ENCODE measurements at places on chromosomes 7 and 10.

DNA sequence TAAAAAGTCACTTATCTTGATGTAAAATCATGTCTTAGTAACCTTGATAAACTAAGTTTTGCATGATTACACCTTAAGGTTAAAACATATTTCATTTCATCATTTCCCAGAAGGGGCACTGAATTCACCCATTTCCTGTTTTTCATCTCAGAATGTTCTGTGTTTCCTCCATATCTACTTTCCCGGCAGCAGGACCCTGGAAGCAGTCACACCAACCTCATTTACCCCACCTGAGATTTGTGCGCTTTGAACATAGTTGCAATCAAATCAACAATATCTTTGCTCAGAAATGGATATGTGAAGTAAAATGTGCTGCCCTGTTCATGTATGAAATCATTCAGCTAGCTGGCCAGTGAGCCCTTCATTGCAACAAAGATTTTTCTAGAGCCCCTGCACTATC is 46.8 kb downstream of the IKZF1 start:
- no peak for DNase-seq

DNA sequence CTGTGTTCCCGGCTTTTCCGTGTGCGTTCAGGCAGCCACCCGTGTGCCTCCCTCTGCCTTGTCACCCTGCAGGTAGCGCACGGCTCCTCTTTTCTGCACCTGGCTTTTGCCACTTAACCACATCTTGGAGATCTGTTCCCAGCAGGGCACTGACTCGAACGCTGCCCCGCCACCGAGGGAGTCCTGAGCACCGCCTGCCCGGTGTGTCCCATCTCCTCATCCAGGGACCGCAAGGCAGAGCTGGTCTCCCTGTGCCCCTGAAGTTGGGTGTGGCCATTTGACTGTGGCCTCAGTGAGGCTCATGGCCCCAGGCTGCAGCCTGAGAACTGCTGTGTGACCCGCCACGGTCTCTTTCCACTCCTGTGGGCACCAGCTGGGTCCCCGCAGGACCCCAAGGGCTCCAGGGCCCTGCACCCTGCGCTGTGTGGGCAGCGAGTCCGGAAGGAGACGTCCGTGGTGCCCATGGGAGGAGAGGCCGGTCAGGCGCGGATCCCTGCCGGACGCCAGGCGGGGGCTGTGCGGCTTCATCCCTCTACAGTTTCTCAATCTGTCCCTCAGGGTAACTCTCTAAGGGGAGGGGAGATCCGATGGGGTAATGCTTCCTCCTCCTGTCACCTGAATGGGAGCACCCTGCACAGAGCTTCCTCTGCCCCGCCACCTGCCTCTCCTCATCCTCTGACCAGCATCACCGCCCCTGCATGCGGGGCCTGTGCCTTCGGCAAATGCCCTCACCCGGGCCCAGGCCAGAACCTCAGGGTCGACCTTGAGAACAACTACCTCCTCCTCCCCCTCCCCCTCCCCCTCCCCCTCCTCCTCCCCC is 1.8 kb upstream of the INTS1 start:
- no peak for DNase-seq

DNA sequence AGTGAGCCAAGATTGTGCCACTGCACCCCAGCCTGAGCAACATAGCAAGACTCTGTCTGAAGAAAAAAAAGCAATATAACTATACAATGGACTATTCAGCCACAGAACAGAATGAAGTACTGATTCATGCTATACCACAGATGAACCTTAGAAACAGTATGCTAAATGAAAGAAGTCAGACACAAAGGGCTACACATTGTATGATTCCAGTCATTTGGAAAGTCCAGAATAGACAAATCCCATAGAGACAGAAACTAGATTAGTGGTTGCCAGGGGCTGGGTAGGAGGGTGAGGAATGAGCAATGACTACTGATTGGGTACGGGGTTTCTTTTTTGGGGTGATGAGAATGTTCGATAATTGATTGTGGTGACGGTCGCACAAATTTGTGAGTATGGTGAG is 9.6 kb upstream of the CFAP70 start:
- DNase-seq, result no peak

- DNase-seq, result no peak
Observed at GRCh38 chr10:61804414-61804813, 97.1 kb upstream of the ARID5B start.

DNA sequence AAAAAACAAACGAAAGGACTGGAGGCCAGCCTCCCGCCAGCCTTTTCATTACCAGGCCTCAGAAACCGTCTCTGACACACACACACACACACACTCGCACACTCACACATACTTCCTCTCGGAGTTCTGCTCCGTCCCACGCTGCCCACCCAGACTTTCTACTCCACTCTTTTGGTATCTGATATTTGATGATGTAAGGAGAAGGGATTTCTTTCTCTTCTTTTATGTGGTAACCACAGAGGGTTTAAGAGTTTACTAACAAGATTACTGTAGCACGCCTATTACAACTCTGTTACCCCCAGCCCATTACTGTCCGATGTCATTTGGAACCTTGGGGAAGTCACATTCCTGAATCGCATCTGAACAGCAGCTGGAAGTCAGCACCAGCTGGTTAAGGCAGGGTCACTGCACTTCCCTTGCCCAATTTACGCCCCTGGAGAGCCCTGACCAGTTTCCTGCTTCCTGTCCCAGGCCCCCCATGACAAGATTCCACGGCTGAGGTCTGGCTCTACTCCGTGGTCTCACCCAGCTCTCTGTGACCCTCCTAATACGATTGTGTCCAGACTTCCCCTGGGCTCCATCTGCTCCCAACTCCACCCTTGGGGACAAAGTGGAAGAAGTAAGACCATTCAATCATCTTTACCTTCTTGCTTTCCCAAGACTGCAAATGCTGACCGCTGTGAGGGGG is 1.1 kb downstream of the DENND2A start:
- DNase-seq, result no peak

DNA sequence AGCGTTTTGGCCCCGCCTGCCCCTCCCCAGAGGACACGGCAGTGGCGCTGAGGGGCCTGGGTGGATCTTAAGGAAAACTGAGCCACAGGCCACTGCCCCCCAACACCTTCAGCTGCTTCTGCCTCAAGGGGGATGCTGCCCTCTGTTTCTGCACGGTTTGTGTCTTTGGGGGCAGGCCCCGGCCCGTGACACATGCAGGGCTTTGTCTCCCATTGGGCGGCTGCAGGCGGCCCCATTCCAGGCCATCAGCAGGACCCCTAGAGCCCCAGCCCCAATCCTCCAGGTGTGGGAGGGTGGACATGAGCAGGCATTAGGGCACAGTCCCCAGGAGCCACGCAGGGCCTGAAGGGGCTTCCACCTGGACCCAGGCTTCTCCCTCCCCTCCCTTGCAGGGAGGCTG is 25.3 kb upstream of the PPP2R2D start:
- no peak for DNase-seq

- no peak for DNase-seq
Observed at GRCh38 chr7:114911411-114911810, 10.5 kb upstream of the MDFIC start.

GRCh38 chr10:48821111-48821510 is 118.5 kb downstream of the LRRC18 start:
- no peak for DNase-seq

GRCh38 chr7:42790196-42790595 is 121.7 kb downstream of the C7orf25 start:
- no peak for DNase-seq

DNA sequence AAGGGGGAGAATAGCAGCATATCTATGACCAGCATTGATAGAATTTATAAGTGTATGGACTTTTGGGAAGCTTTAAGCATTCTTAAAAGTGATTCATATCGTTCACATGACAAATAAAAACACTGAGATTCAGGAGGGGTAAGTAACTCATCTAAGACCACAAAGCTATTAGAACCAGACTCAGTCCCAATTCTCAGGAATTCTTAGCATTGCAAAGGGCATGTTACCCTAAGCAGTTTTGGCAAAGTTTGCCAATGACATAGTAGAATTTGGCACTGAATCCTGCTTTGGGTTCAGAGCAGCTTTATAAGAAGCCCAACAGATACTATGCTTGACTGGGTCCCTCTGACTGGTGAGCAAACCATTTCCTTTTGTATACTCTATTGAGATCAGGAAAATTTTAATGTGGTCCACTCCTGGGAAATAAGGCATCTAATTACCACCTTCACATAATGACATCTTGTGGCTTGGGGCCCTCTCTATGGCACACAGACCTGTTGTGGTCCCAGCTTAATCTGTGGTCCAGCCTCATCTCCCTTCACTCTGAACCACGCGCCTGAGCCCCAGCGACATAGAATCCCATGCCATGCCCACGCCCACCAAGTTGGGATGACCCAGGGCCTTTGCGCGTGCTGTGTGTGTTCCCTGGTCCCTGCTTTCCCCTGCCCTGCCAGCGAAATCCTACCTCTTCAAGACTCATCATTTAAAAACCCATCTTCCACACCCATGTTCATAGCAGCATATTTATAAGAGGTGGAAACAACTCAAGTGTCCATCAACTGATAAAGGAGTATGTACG is 37.5 kb upstream of the DOCK1 start:
- no peak for DNase-seq

- DNase-seq, result no peak
Observed at GRCh38 chr7:47957156-47957555, 8.9 kb upstream of the PKD1L1 start.

- DNase-seq, result no peak
Observed at GRCh38 chr7:5682551-5683279, 98.7 kb downstream of the RNF216 start.

- peak; percentile 56 for DNase-seq
Observed at GRCh38 chr7:104883718-104884452, 130.1 kb upstream of the KMT2E start.

DNA sequence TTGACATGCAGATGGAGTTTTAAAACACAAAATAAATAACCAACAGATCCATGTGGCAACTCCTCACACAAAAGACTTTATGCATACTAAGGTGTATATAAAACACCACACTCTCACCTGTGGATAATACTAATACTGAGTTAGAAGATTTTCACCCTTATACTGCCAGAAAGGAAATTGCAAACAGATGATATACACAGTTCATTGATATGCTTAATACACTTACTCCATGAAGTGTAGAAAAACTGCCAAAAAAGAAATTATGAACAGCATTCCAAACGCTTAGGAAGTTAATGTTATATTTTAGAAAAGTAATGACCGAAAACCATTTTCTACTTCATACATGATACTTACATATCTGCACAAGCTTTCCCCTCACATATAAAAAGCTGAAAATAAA is 17.6 kb upstream of the SNX13 start:
- no peak for DNase-seq

- DNase-seq, result no peak
Observed at GRCh38 chr7:17660116-17660515, 280.2 kb downstream of the SNX13 start.

Data from stimulated activated CD8-positive, alpha-beta memory T cell treated with anti-CD3 and anti-CD28 coated beads, Interleukin-4, amount 100 ng/mL, for 4 hours (primary cell).